ENCODE measurements at places on chromosomes 1 and 21.

GRCh38 chr1:67941155-67941554 lies 107.9 kb upstream of the GNG12 start:
- no peak for DNase-seq

DNA sequence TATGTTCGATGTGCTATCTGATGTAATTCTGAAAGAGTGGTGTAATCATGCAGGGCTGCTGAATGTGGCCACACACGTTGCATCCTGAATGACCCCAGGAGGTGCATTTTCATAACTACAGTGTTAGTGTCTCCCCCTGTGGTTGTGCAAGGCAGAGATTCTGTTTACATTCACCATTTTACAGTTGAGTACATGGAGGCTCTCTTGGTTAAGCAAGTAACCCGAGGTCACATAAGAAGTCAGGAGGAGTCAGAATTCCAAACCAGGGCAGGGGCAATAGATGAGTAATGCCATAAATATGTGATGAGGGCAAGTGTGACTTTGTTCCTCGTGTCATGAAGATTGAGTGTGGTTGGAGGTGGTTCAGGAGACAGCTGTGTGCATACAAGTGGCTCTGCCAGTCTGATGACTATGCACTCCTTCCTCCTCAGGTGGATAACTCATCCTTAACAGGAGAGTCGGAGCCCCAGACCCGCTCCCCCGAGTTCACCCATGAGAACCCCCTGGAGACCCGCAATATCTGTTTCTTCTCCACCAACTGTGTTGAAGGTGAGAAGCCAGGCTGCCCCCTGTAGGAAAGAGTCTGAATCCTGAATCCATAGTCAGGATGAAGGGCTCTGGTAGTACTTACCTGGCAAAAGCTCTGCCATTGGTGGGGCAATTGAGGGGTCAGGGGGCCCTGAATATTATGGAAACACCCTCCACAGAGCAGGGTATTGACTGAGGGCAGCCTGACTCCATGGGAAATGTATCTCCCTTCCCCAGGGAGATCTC lies 9.3 kb downstream of the ATP1A2 start:
- DNase-seq: no peak

GRCh38 chr1:76781447-76781846 lies 85.8 kb upstream of the ST6GALNAC5 start:
- DNase-seq: no peak

- no peak for DNase-seq
These were observed 657 bp downstream of the DIO1 start for GRCh38 chr1:53894644-53895043.

DNA sequence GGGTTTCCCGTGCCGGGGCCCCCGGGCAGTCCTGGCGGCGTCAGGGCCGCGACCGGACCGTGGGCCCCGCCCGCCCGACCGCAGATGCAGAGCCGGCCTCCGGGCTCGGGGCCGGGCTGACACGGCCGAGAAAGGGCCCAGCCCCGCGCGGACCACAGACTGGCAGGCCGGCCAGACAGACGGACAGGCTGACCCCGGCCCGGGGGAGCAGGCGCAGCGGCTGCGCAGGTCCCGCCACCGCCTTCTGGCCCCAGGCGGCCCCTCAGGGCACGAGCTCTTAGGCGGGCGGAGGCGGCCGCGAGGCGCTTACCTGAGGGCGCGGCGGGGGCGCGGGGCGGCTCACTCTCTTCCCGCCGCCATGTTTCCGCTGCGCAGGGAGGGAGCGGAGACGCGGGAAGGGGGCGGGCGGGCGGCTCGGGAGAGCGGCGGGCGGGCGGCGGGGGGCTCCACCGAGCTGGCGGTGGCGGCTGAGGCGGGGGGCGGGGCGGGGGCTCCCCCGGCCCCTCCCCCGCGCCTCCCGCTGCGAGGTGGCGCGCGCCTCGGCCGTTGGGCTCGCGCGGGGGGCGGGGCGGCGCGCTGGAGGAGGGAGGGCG lies at the start of gene SCMH1:
TSS of gene SCMH1 (minus strand) at position 558 of the 593 bp plus-strand sequence. CDS start 56,173 bp downstream, outside the sequence.
- peak; percentile 13 for DNase-seq

DNA sequence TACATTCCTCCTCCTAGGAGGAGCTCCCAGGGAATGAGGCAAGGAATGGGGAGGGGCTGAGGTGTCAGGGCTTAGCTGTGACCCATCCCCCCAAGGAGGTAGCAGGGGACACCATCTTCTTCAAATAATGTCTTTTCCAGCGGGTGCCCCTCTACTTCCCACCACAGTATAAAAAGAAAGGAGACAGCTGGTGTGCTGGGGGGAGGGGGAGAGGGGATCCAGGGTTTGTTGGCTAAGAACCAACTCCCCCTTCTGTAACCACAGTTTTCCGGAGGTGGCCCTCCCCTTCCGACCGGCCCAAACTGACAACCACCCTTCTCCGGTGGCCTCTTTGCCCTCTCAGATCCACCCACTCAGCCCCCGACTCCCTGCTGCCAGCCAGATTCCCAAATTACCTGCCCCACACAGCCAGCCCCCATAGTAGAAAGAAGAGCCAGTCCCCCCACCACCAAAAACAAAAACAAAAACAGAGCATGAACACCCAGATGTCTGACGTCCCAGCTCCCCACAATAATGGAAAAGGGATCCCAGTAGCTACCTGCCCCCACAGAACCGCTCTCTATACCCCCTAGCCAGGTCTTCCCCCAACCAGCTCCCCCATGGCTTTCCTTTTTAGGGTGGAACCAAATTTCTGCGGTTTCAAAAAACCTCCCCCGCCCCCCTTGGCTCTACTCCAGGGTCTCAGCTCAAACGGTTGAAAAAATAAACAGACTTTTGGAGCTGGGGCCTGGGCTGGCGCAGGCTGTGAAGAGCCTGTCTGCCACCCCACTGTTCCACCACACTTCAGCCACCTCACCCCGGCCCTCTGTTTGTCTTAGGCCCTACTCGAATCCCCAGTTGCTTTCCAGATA lies 2.1 kb downstream of the ARHGEF2 start:
- DNase-seq: peak; percentile 47

GRCh38 chr1:200376528-200376927 lies 33.3 kb downstream of the ZNF281 start:
- DNase-seq: no peak

DNA sequence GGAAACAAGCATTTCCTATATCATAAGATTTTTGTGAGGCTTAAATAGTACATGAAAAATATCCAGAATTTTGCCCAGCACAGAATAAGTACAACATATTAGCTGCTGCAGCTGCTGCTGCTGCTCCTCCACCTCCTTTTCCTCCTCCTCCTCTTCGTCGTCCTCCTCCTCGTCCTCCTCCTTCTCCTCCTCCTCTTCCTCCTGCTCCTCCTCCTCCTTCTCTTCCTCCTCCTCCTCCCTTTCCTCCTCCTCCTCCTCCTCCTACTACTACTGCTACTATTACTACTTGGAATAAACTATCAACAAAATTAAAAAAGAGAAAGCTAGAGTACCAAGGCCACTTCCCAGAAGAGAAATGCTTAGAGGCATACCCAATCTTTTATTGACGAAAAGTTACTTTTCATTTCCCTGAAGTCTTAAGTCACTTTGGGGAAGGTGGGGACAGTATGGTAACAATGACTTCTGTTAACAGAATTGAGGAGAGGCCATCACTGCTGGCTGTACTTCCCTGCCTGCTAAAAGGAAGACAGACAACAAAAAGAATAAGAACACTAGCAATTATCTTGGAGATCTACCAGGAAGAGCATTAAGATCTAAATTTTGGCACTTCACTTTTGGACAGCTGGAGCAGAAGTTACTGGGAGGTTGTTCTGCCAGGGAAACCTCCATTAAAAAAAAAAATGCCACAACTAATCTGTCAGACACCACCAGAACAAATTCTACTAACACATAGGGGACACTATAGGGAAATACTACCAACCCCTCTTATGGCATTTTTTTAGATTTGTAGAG lies 7.1 kb downstream of the DENND1B start:
- DNase-seq: no peak

- DNase-seq: no peak
These were observed 34.3 kb downstream of the AMY1C start for GRCh38 chr1:103783944-103784377.

GRCh38 chr1:184118046-184118445 lies 66.5 kb downstream of the TSEN15 start:
- DNase-seq: no peak

DNA sequence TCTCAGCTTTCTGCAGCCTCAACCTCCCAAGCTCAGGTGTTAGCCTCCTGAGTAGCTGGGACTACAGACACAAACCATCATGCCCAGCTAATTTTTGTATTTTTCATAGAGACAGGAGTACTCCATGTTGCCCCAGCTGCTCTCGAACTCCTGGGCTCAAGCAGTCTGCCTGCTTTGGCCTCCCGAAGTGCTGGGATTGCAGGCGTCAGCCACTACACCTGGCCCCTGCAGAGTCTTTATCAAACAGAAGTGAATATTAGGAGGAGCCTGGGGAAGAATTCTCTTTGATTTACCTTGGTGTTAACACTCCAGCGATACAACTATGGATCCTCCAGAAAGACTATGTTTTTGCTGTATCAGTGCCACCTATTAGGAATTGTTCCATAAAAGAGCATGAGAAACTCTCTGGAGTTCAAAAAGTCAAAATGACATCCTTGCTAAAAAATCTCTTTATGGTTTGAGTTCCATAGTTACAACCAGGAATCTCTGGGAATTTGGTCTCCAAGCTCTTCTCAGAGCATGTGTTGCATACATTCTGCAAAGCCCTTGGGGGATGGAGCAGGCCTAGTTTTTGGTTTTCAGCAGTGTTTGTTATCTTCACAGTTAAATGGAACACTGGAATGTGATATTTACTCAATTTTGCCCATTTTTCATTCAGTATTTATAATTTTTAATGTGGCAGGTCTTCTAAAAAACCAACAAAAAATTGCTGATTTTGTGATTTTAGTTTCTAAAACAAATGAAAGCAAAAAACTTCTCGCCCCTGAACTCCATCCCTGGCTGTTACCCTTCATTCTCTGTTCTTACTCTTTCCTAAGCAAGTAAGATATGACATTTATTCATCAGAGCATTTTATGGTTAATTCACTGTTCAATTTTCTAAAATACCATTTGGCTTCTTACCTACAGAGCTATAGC lies 77.3 kb downstream of the OLFML2B start:
- no peak for DNase-seq

GRCh38 chr1:183346276-183346732 lies 71.9 kb downstream of the NMNAT2 start:
- DNase-seq: no peak

- no peak for DNase-seq
These were observed 33.6 kb downstream of the RGS21 start for GRCh38 chr1:192350356-192350755.

GRCh38 chr1:213381572-213382084 lies 330.6 kb downstream of the RPS6KC1 start:
- no peak for DNase-seq

GRCh38 chr21:40841524-40842196 lies 5.3 kb downstream of the DSCAM start:
- DNase-seq: no peak

DNA sequence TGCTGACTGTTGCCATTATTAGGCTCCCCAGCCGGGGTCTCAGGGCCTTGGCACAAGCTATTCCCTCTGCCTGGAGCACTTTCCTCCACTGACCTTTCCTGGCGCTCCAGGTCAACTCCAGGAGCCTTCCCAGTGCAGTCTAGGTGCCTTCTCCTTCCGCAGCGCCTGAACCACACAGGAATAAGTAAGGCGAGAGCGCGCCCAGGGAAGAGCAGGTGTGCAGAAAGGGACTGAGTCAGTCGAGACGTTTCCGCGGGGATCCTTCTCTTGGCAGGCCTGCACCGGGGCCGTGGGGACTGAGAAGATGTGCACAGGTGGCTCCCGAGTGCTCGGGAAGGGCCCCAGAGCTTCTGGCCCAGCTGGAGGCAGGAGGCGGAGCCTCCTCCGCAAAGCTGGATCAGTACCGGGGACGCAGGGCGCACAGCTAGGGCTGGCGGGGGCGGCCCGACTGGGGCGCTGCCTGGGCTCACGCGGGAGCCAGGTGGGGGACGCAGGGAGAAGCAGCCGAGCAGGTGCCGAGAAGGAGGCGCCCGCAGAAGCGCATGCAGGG lies 765 bp upstream of the BMP8A start:
- DNase-seq: no peak

- no peak for DNase-seq
These were observed 34.7 kb downstream of the WASF2 start for GRCh38 chr1:27455139-27455811.

- no peak for DNase-seq
These were observed 26.6 kb downstream of the ARMH1 start for GRCh38 chr1:44701141-44701573.

- no peak for DNase-seq
These were observed 23.5 kb upstream of the SYDE2 start for GRCh38 chr1:85224295-85224694.
